ENCODE measurements at places on chromosomes 12 and 14. TPM values are rescaled to one million over a fixed set of nuclear protein-coding genes. Genes with fewer than 3 reads are reported as not detected.

Gene KRT77
- total RNA-seq, result not detected

Gene KRT3
- total RNA-seq, result not detected

Gene NINJ2
- 0.28 TPM for total RNA-seq

Gene PPP1R36
- total RNA-seq, result 0.28 TPM

Gene CD163L1
- total RNA-seq, result 3.3 TPM

Gene CD163
- under 0.01 TPM for total RNA-seq

Gene CCDC177
- under 0.01 TPM for total RNA-seq

All from regular cardiac myocyte (primary cell).